ENCODE measurements at places on chromosomes 2 and 18. TPM values are rescaled to one million over a fixed set of nuclear protein-coding genes. Genes with fewer than 3 reads are reported as not detected.

The FEV gene
- not detected for total RNA-seq

DNA sequence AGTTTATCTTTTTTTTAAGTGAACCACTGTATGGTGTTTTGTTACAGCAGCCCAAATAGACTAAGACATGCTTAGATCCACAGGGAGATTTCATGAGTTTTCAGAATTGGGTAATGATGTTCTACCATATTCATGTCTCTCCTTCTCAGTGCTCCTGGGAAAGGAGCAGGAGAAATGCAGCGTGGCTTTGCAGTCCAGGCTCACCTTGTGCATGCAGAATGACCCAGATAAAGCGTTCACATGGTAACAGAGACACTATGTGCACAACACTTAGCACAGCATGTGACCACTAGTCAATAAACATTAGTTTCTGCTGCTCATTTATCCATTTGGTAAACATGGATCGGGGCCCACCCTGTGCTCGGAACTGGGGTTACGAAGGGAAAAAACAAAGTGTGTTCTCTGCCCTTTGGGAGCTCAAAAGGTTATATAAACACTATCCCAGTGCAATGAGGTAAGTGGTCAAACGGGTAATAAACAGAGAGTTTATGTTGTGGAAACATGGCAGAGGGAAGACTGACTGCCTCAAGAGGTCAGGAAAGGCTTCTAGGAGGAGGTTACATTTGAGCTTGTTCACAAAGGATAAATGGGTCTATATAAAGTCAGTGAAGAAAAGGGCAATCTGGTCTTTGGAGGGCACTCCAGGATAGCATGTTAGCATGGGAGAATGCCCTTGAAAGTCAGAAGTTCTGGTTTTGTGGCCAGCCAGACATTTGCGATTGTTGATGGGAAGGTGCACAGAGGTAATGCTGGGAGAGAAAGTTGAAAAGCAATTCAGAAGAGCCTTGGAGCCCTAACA, 299.2 kb downstream of the TDRD15 start:
- no peaks in the 10 kb centered on the region for H3K36me3 ChIP-seq
- no peak overlapping the region for H3K4me3 ChIP-seq
- no peaks in the 10 kb centered on the region for H3K4me1 ChIP-seq
- H3K27ac ChIP-seq: no peak overlapping the region
- H3K27me3 ChIP-seq: no peaks in the 10 kb centered on the region

DNA sequence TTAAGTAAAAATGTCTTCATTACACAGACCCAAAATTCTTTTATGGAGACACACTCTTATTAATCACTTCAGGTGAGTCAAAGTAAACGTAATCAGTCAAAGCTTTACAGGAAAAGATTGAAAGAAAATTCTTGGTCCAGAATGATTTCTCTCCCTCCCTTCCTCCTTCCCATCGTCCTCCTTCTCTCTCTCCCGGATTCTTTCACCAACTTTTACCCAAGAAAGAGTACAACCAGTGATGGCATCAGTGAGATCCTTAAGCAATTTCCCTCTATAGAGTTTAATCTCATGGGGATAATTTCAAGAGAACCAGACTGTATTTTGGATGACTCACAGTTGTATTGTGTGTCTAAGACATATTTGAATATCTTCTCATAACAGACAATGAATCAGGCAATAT, 258.1 kb downstream of the ALK start:
- no peak overlapping the region for H3K4me3 ChIP-seq
- H3K36me3 ChIP-seq: no peaks in the 10 kb centered on the region
- no peaks in the 10 kb centered on the region for H3K4me1 ChIP-seq
- no peak overlapping the region for H3K27ac ChIP-seq
- peak; percentile 48 for DNase-seq
- no peaks in the 10 kb centered on the region for H3K27me3 ChIP-seq

DNA sequence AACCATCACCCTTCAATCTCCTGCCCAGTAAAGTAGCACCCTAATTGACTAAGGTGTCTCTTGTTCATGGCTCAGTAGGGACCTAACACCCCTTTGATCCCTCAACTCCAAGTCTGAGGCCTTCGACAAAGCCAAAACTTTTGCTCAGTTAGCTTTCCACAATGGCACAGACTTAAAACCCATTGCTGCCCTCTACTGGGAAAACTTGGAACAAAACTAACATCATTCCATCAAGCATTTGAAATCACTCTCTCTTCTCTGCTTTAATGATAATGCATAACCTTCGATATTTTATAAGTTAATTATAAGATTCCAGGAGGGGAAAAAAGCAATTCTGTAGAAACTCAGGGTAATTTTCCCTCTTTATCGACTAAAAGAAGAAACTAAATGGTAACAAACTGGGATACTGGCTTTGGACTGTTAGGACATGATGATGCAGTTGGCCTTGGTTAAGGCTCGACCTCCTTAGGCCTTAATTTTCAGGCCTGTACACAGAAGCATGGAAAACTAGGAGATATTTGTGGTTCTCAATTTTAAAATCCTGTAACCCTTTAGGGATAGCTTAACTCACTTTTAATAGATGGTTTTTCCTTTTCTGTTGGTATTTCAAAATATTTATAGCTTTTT, 127.8 kb downstream of the STK39 start:
- peaks cover 16% of the 10 kb centered on the region for H3K36me3 ChIP-seq
- H3K27me3 ChIP-seq: no peaks in the 10 kb centered on the region
- peaks cover 8% of the 10 kb centered on the region for H3K4me1 ChIP-seq
- H3K4me3 ChIP-seq: no peak overlapping the region
- peak; percentile 74 for DNase-seq

GRCh38 chr18:26159353-26159752, 25.7 kb downstream of the PSMA8 start:
- H3K4me3 ChIP-seq: no peak overlapping the region
- no peaks in the 10 kb centered on the region for H3K36me3 ChIP-seq
- H3K27ac ChIP-seq: no peak overlapping the region
- no peaks in the 10 kb centered on the region for H3K4me1 ChIP-seq
- DNase-seq: no peak
- no peaks in the 10 kb centered on the region for H3K27me3 ChIP-seq

The RTP5 gene
- total RNA-seq: not detected

DNA sequence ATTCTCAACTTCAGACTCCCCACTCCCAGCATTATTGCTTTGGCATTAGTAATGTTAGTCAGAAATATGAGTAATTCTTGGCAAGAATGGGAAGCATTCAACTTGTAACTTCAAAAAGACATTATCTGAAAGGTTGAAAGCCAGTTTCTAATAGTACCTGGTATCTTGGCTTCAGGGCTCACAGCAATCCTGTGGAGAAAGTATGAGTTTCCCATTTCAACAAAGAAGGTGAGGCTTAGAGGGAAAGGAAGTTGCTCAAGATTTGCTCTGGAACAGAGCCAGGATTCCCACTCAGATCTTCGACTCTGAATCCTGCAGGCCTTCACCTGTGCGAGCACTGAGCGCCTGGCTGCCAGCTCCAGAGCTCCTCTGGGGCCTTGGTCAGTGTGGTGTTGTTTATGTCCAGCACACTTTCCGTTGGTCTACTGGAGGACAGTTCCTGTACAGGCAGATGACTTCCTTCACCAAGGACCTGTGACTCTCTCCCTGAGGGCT, 136.1 kb downstream of the MCFD2 start:
- no peaks in the 10 kb centered on the region for H3K27me3 ChIP-seq
- no peaks in the 10 kb centered on the region for H3K36me3 ChIP-seq
- no peak overlapping the region for H3K4me3 ChIP-seq
- no peak overlapping the region for H3K27ac ChIP-seq
- peak; percentile 43 for DNase-seq
- H3K4me1 ChIP-seq: peaks cover 16% of the 10 kb centered on the region

Data from cardiac muscle cell (in vitro differentiated cells and primary cell).